Activated CD4-positive, CD25-positive, alpha-beta regulatory T cell treated with anti-CD3 and anti-CD28 coated beads, Interleukin-2, amount 50 U/mL, for 16 hours (primary cell): ENCODE measurements at places on chromosomes 12 and 14.

DNA sequence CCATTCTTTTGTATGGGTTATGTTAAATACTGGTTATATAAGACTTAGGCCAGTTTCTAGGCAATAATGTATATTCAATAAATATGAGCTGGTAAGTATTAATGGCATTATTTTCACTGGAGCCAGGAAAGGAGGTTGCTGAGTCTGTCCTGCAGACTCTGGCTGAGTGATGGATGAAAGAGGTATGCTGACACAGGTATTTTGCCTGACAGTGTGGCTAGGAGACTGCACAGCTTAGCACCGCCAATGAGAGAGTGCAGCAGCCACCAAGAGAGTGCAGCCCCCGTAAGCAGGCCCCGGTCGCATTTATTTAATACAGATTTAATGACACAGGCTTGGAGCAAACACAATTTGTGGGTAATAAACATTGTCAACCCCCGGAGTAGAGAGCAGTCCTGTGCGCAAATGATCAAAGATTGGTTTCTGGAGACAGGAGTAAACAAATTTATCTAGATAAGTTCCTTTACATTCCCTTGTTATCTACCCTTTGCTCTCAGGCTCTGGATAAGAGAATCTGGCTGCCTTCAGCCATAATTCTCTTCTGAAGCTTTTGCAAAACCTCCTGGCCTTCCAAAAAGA is 37.4 kb downstream of the TMTC3 start:
- DNase-seq = no peak

DNA sequence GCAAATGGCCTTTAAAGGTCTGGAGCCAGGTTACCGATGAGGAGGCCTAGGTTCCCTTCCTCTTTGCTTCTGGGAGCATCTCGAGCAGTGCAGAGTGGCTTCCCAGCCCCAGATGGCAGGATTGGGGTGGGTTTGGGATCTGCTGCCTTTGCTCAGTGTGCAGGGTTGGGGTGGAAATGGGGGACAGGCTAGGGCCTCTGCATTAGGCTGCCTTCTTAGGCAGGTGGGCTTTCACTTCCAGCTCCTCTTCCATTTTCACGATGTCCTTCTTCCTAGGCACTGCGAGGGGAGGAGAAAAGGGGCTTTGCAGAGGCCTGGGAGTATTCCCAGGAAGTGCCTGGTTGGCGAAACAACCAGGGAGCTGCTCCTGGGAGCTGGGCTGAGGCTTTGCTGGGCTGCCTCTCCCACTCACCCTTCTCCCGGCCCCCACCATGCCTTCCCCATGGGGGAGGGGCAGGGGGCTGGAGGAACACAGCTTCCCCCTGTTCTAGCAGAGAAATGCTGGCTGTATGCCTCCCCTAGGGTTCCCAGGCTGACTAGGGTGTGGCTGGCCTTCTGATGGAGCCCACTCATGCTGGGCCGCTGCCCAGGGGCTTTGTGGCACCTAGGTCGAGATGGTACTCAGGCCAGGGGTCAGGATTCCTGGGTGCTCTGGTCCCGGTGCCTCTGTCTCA is 2.4 kb downstream of the NR4A1 start:
- no peak for DNase-seq

DNA sequence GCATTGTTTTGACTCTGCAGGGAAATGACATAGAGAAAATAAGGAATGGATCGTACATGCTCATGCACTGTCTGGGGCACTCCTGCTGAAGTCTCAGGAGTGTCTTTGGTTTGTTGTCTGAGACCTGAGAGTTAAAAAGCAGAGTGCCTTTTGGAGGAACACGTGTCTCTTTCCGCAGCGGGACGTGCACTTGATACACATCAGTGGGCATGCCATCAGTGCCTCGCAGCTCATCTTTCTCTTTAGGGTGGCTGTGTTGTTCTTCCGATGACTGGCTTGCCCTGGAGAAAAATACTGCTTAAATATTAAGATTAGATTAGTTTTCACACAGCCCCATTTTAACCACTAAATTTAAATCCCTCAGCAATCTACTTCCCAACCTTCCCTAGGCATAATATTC is 835.9 kb downstream of the DIO2 start:
- DNase-seq = no peak

DNA sequence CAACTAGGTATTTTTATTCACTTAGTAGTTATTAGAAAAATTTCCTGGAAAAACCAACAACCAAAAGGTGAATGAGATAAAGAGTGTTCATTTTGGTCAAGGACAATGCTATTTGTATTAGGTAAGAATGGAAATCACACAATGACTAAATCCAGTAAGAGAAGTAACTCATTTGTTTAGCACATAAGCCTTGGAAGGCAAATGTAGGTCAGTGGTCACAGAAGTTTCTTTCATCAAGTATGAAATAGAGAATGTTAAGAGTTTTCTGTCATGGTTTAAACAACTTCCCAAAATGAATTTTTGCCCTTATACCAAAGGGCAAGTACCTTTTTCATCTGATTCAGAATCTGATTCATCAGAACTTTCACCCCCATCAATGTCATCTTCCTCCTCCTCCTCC is 101.7 kb downstream of the KIF21A start:
- no peak for DNase-seq

DNA sequence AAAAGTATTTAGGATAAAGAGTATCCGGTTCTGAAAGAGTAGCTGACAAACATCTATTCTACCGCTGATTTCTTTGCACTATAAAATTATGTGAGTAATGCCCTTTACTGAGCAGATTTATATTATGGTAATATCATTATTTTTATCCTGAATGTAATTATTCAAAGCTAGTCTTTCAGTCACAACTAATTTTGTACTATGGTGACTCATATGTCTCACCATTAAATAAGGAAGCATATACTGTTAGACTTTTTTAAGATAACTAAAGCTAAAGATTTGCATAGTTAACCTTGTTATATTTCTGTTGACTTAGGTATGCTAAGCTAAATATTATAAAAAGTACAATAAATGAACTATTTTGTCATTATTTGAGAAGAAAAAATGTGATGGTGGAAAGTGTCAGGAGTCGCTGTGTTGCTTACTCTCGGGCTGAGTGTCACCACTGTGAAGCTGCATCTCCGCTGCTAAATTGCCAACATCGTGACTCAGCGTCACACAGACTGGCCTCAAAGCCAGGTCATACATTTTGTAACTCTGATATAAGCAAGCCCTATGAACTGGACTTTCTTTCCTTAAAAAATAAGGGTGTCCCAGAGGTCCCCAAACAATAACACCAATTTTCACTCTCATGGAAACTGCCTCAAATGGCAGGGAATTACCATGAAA is 69.1 kb upstream of the SSTR1 start:
- DNase-seq = no peak

GRCh38 chr12:42180990-42181596 is 36.4 kb upstream of the GXYLT1 start:
- DNase-seq = no peak

DNA sequence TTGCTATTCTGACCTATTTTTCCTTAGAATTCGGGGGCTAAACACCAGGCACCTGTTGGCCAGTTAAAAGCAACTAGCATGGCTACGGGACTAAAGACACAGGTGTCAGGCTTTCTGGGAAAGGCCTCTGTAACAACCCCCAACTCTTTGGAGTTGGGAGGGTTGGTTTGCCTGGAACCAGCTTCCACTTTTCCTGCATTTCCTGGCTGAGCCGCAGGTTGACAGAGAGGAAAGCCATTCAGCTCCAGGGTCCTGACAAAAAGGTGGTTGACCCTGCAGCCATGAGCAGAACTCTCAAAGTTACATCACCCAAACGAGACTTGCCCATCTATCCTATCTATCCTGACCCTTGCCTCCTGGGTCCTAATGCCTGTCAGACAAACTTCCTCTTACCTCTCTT is 375.4 kb upstream of the SFSWAP start:
- no peak for DNase-seq

- DNase-seq = no peak
Observed at GRCh38 chr14:26180221-26180620, 417.6 kb downstream of the NOVA1 start.

DNA sequence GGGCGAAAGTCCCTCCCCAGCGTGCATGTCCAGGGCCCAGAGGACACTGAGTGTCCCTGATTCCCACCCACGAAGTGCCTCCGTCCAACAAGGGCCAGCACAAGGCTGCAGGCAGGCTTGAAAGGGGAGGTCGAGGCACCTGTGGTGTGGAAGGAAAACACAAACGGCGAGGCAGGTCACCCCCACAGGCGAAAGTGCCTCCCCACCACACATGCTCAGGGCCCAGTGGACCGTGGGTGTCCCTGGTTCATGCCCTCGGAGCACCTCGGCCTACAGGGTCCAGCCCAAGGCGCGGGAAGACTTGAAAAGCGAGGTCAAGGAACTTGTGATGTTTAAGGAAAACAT is 370.4 kb downstream of the ALG10 start:
- no peak for DNase-seq

- DNase-seq = no peak
Observed at GRCh38 chr12:69425417-69425816, 44.8 kb upstream of the FRS2 start.

DNA sequence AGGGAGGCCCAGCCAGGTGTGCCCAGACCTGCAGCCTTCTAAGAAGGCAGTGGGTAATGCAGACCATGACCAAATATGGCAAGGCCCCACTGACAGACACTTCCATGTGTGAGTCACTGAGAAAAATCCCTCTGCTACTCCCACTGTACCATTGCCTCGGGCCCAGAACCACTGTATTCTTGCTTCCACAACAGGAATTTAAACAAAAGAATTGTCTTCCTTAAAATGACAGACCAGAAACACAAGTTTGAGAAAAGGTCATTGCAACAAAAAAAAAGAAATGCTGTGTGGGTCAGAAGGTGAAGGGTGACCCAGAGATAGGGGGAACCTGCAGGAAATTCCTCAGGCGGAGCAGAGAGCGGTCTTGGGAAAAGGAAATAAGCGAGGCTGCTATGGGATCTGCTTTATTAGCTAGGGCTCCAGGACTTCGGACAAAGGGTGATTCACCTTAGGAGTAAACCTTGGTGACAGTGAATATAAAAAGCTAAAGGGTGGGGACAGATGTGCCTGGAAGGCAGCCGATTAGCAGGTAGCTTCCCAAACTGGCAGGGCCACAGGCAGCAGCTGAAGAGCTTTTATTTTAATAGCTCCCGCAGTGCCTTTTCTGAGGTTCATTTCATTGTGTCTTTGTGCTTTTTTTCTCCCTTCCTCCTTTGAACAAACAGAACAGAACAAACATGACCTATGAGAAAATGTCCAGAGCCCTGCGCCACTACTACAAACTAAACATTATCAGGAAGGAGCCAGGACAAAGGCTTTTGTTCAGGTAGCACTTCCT is 185.3 kb upstream of the BCL2L14 start:
- DNase-seq = no peak

- no peak for DNase-seq
Observed at GRCh38 chr14:100536121-100536510, 51.1 kb downstream of the BEGAIN start.

- DNase-seq = no peak
Observed at GRCh38 chr14:93987376-93987775, 9.7 kb upstream of the CCDC197 start.

- no peak for DNase-seq
Observed at GRCh38 chr12:114286145-114286544, 119.8 kb downstream of the TBX5 start.

- no peak for DNase-seq
Observed at GRCh38 chr12:41624571-41624970, 436.5 kb downstream of the PDZRN4 start.

GRCh38 chr12:99087278-99087677 is 442.2 kb downstream of the APAF1 start:
- DNase-seq = no peak

DNA sequence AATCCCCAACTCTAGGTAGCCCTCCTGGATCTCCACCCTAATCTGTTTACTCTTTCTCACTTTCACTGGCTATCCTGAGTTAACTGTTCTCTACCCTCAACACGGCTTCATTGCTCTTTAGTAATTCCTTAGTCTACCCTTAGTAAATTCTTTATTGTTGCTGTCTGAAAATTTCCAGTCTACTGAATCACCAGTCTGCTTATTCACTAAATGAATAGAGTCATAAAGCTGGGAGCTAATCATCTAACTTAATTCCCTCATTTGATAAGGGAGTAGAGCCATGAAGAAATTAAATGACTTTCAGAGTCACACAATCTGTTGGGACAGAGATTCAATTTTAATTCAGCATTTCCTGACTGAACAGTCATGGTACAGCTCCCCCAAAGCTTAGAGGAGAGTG is 36.5 kb downstream of the YEATS4 start:
- DNase-seq = no peak

DNA sequence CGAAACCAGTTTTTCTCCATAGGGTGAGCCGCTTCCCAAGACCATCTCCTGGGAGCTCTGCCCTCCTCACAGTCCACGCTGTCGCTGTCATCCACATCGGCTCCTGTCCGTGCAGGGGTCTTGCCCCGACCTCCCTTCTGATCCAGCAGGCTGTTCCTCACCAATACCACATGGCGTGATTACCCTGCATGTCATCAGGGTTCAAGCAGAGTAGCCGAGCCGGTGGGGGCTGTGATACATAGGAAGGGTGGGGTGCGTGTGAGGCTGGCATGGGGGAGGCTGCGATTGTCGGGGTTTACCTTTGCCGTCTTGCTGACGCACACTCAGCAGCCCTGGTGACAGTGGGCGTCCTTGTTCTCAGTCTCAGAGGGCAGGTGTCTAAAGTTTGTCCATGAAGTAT is 17.0 kb downstream of the TEDC1 start:
- no peak for DNase-seq

DNA sequence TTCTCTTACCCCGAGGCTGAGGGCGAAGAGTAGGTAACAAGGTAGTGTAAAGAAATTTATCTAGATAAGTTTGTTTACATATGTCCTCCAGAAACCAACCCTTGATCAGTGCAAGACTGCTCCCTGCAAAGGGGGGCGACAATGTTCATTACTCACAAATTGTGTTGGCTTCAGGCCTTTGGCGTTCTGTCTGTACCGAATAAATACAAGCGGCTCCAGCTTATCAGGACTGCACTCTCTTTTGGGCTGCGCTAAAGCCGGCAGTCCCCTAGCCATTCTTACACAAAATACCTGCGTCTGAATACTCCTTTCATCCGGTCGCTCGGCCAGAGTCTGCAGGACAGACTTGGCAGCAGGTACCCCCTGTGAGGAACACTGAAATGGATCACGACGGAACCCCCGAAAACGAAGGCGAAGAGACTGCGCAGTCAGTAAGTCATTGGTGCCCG is 116.4 kb downstream of the PPHLN1 start:
- no peak for DNase-seq

DNA sequence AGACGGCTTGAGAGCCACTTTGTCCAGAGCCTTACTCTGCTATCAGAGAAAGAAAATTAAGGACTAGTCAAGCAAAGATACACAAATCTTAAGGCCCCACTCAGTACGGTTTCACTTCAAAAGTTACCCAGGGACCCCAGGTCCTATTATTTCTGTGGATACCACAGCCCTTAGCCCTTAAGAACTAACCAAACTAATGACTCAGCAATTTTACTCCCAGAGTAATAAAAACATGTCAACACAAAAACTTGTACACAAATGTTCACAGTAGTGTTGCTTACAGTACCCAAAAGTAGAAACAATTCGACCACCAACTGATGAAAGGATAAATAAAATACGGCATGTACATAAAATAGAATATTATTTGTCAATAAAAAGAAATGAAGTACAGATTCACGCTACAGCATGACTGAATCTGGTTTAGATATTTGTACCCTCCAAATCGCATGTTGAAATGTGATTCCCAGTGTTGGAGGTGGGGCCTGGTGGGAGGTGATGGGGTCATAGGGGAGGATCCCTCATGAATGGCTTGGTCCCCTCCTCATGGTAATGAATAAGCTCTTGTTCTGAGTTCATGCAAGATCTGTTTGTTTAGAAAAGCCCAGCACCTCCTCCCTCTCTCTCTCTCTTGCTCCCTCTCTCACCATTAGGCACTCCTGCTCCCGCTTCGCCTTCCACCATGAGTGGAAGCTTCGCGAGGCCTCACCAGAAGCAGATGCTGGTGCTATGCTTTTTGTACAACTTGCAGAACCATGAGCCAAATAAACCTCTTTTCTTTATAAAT is 30.5 kb downstream of the AREL1 start:
- no peak for DNase-seq
